ENCODE measurements at places on chromosomes 2 and 18.

- DNase-seq, result no peak
Measured at GRCh38 chr2:127592761-127593227, 53.2 kb upstream of the GPR17 start.

DNA sequence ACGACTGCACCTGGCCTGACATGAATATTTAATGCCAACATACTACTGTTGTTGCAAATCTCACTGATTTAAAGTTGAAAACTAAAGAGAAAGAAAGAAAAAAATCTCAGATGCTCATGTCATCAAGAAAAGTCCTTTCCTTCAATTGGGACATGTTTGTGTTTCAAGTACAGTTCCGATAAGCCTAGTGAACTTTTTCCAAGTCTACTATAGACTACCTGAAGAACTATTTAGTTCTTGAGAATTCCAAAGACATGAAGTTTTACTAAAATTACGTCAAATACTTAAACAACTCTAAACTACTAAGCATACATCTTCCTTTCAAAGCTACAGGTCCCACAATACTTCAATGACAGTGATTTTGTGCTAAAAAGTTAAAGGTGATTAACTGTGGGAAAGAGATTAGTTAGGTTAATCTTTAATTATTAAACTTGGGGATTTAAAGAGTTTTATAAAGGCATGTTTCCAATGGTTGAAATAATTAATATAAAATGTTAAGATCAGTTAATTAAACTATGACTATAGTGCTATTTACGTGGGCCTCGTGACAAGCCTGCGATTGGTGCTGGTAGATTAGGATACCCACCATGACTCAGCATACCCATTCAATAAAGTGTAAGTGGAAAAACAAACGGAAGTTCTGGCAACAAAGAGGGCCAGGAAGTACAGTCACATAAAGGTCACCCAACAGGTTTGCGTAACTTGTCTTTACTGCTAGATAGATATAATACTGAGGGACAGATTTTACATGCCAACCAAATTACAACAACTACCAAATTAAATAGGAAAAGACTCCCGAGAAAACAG is 55.5 kb downstream of the SEPTIN10 start:
- DNase-seq, result no peak

- no peak for DNase-seq
Measured at GRCh38 chr2:133651861-133652260, 83.6 kb upstream of the NCKAP5 start.

DNA sequence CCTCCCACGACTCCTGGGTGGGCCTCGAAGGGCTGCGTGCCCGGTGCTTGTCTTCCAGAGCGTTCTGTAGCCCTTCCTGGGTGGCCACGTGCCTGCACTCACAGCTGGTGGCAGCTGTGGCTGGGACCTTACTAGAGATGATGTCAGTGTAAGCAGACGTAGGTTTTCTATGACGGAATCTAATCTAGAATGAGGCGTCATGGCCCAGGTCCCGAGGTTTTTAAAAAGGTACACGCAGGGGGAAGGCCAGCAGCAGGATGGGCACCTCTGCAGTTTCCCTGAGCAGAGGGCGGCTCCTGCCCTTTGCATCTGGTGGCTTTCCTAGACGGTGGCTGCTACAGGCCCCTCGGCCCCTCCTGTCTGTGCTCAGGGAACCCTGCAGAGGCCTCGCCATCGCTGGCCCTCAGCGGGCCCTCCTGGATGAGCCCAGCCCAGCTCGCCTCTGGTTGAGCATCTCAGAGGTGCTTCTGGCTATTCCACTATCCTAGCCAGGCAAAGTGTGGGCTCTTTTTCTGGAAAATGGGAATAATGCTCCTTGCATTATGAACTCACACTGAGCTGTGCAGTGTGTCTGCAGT is 49.6 kb upstream of the PXDN start:
- DNase-seq, result no peak

DNA sequence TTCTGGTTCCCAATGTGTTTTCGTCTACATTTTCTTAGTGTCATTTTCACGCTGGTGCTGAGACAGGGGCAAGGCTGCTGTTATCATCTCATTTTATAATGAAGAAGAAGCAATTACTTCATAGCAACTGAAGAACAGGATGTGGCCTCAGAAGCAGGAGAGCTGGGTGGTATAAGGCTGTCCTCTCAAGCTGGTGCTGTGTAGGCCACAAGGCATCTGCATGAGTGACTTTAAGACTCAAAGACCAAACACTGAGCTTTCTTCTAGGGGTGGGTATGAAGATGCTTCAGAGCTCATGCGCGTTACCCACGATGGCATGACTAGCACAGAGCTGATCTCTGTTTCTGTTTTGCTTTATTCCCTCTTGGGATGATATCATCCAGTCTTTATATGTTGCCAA is 7.3 kb downstream of the IL36G start:
- DNase-seq, result peak; percentile 21

DNA sequence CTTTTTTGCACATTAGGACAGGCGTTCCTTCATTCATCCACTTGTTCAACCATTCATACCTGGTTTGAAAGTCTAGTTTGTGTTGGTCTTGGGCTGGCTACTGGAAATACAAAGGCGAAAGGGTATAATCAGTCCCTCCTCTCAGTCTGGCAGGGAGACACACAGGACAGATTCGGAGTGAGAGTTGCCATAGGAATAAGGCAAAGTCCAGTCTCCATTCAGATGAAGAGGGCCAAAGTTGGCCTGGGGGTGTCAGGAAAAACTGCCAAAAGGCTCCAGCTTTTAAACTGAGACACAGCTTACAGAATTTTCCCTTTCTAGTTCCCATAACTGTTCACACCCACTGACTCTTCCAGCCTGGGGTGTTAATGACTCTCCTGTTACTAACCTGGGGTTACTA is 96.3 kb upstream of the AQP4 start:
- no peak for DNase-seq

DNA sequence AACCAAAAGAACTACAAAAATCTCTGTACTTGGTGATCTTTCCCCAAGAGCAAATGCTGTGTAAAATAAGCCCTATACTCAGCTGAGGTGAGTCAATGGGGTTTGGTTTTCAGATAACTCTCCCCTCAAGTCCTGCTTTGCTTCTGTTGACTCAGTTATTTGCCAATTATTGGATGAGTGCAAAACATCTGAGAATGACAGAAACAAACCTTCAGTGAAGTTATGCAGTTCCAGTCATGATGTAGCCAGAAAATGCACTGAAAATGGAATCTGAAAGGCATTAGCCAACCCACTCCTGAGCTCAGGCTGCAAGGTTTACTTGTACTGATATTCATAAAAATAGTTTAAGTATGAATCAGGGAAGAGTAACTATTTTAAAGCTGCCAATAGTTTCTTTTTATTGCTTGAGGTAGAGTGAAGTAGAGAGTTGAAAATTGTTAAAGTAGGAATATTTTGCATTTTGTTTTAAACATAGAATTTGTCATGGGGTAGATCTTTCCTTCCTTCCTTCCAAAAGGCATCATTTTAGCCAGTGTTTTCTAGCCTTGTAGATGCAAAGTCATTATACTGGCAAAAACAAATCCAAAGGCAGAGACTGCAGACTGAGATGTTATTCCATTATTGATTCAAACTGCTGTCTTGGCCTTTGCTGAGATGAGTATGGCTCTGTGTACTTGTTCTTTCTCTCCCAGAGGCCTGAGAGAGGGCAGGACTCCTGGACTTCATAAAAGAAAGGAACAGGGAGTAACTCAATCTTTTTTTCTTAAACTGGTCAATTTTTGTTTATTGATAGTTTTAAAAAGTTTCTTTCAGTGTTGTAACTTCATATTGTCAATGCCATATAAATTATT is 215.3 kb downstream of the RND3 start:
- no peak for DNase-seq

- no peak for DNase-seq
Measured at GRCh38 chr2:103138123-103138901, 376.5 kb downstream of the TMEM182 start.

GRCh38 chr18:52340406-52341102 is 557 bp downstream of the DCC start:
- no peak for DNase-seq

GRCh38 chr18:57649556-57650500 is 28.2 kb upstream of the NARS1 start:
- DNase-seq, result no peak

DNA sequence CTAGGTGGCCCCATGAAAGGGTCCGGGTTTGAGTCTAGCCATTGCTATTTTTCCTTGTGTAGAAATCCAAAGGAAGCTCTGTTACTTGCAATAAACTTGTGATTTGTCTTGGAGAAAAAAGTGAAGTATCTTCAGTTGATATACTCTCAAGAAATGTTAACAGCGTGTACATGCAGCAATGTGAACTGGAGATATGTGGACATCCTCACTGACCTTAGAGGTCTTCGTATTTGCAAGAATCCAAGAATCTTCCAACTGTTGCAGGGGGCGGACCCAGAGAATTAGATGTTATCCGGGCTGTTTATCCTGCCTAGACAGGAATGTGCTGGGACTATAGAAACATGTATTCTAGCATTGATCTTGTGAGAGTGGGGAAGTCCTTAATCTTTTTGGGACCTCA is 187.6 kb downstream of the KCNS3 start:
- no peak for DNase-seq

- DNase-seq, result no peak
Measured at GRCh38 chr2:156182132-156182531, 150.4 kb downstream of the NR4A2 start.

GRCh38 chr2:46937471-46937901 is 21.9 kb upstream of the MCFD2 start:
- DNase-seq, result no peak

- DNase-seq, result no peak
Measured at GRCh38 chr2:114119862-114120261, 230.0 kb downstream of the ACTR3 start.

DNA sequence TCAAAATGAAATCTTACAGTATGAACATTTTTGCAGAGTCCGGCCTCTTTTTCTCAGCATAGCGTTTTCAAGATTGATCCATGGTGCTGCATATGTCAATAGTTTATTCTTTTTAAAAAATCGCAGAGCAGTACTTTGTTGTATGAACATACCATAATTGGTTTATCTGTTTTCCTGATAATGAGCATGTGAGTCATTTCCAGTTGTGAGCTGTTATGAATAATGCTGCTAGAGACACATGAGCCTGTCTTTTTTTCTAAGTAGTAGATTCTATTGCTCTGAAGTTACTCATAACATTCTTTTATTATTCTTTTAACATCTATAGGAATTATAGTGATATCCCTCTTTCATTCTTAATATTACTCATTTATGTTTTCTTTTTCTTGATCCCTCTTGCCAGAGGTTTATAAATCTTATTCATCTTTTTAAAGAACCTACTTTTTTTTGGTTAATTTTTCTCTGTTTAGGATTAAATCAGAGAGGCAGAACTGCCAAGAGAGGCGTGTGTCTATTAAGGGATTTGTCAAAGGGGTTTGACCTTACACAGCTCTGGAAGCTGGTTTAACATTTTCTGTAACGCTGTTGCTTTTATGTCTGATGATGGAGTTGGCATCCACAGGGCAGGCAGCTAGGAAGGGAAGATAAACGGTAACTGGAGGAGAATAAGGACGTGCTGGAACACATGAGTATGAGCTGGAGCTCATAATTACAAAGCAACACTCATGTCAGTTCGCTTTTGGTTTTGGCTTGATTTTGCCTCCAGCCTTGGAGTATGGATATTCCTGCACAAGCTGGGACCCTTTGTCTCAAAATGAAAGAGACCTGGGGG is 47.4 kb downstream of the MGAT5 start:
- no peak for DNase-seq

DNA sequence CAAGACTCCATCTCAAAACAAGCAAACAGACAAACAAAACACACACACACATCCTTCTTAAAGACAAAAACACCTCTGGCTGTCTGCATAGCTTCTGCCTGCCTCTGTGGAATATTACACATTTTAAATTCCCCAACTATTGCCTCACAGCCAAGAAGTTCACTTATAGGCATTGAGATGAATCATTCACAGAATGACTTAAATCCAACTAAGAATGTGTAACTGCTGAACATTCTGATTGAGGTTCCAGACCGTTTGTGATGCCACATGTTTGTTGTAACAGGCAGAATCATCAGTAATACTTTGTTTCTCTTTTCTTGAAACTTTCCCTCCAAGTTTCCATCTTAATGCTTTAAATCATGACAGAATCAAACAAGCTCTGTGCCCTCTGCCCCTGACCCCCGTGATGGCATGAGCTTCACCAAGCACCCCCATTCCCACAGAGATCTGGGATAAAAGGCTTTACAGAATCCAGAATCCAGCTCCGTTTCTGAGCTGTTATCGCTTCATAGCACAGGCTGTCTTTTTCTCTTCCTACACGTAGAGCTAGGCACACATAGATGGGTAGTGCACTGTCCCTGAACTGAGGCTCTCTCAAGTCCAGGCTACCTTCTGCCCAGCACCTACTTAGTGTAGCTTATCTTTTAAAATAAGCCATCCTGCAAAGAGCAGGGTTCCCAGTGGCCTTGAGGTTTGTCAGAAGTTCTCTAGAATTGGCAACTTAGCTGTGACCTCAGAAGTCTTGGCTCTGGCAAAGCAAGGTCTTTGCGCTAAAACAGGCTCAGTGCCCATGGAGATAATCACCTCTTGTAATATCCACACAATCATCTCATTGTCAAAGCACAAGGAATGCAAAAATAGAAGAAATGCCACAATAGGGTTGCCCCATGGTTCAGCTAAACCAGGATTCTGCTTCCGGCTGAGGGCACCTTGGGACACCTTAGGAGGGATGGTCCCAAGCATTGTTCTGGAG is 32.9 kb downstream of the EPAS1 start:
- DNase-seq, result no peak

GRCh38 chr2:184875212-184875611 is 276.9 kb downstream of the ZNF804A start:
- no peak for DNase-seq

GRCh38 chr2:47900857-47901256 is 5.4 kb downstream of the FBXO11 start:
- DNase-seq, result no peak

DNA sequence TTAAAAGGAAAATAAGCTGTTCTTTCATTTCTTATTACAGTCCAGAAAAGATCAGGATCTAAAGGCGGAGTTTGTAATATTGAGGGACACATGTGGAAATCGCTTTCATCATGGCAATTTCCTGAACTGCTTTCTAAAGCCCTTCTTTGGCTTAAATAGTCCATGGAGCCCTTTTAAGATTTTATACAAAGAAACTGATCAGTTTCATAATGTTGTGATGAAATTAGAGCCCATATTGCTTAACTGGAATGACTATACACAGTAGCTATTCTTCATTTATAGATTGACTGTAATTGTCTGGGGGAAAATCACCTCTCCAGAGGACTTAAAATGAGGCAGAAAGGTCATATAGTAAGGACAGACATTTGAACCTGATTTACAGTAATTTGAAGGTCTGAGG is 322.2 kb downstream of the ETAA1 start:
- DNase-seq, result no peak

DNA sequence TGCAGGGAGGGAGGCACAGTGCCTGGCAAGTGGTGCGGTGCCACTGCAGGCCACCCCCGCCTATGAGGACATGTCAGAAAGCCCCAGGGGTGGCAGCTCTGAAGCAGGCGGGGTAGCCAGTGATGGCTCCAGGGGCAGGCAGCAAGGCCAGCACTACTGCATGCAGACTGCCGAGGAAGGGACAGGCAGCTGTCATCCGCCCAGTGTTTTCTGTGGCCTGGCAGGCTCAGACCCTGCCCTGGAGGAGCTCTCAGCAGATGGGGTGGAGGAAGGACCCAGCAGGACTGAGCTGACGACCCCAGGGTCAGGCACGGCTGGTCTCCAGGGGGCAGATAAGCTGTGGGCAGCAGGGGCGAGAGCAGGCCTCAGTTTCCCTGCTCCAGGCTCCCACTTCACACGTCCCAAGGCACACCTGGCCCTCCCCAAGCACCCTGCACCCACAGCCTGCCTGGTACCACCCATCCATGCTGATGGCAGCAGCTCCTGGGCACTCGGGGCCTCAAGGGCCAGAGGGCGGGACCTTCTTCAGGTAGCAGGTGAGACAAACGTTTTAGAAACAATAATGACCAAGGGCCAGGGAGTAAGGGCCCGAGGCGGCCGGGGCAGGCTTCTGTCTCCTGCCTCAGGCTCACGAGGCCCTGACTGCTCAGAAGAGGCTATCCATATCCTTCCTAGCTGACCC is 48.5 kb downstream of the HS6ST1 start:
- DNase-seq, result no peak

Data from stimulated activated CD4-positive, alpha-beta T cell treated with anti-CD3 and anti-CD28 coated beads, Interleukin-4, amount 100 ng/mL, for 1 hour (primary cell).